SK-N-SH (cell line): ENCODE measurements at places on chromosomes 16 and 17. TPM values are rescaled to one million over a fixed set of nuclear protein-coding genes. Genes with fewer than 3 reads are reported as not detected.

GRCh38 chr16:11283820-11284248 lies 2.7 kb upstream of the PRM1 start:
- DNase-seq = no peak

The SYNGR3 gene
- 10.7 and 10.8 TPM in 2 replicates for polyA plus RNA-seq

DNA sequence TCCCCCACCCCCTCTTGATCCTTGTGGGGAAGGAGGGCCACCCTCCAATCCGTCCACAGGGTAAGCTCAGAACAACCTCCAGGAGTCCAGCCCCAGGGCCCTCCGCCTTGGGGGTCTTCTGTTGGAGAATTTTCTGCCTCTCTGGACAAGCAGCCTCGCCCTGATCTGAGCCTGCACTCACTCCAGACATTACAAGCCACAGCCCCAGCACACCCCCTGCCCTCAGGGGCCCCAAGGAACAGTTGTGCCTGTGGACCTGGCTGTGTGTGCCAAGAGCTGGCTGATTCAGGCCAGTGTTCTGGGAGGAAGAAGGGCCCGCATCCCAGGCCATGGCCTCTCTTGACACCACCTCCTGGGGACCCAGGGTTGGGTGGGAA lies 477 bp upstream of the ARHGAP27 start:
- peak; percentile 8 for DNase-seq

The TMEM98 gene
- polyA plus RNA-seq = 167 and 196 TPM in 2 replicates

The CPHXL2 gene
- not detected in 2 replicates for polyA plus RNA-seq

The POLG2 gene
- polyA plus RNA-seq = 18.0 and 20.1 TPM in 2 replicates

DNA sequence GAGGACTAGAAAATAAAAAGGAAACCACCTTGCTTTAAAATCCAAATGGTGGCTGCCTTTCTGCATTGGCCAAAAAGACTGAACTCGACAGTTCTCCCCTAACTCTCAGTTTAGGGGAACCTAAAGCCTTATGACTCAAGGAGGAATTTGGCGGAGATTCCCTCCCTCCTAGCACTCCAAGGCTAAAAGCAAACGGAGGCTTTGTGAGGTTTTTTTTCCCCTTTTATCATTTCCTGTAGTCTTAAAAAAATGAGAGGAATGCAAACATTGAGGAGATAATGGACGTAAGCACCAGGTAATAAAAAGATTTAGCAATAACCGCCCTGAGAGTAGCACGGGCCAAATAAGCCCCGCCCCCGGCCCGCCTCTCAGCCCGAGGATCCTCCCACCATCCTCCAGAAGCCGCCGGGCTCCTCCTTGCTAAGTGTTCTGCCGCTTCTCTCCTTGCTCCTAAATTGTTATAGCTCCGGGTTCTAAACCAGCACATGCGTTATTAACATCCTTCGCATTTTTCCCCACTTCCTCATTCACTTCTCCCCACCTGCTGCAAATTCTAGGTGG lies 5.8 kb upstream of the KIFC3 start:
- DNase-seq = peak; percentile 84

DNA sequence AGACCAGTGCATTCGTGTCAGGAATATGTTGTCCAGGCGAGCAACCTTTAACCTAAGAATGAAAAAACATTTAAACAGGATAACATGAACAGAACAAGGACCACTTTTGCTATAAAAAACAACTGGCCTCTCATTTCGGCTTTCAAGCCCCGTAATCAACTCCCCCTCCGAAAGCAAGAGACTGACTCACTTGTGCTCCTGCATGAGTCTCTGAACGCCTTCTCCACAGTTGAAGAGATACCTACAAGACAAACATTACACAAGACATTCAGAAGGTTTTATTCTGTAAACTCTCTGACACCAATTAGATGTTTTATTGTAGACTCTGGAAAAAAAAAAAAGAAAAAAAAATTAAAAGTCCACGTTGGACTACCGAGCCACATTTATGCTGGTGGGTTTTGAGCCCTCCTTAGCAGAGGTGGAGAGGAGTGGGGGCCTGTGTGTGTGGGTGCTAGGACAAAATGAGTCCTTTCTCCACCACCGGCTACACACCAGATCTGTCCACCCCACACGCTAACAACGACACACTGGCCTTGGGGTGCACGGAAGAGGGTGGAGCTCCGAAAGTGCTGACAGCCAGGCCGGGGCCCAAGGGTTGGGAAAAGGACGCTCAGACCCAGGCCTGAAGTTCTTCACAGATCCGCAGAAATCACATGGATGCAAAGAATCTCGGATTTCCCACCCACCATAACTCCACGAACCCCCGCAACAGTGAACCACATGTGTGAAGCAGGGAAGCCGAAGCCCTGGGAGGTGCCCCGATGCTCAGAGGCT lies 759 bp downstream of the ELAC2 start:
- no peak for DNase-seq

DNA sequence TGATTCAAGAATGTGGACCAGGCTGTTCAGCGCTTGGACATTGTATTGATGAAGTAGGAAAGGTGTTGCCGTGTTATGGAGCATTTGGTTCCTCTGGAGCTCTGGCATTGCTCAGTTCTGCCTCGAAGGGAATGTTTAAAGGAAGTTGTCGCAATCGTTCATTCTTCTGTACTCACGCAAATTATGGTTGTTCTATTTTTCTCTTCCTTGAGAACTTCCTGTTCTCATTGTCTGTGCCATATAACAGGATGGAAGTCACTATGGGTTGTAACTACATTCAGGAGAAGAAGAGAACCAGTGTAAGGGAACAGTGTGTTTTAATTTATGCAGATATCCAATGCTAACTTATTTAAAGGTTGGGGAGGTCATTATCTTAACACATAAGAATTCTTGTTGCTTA lies 13.0 kb downstream of the PCTP start:
- no peak for DNase-seq

- DNase-seq = peak; percentile 88
These were observed 88.8 kb downstream of the ZDHHC7 start for GRCh38 chr16:84922351-84923120.

The TNRC6C gene
- 1.6 and 2.2 TPM in 2 replicates for polyA plus RNA-seq

The IL17C gene
- polyA plus RNA-seq = 0.07 TPM in 1 of 2 replicates, not detected in the other

The SPATA22 gene
- polyA plus RNA-seq = not detected in 2 replicates

DNA sequence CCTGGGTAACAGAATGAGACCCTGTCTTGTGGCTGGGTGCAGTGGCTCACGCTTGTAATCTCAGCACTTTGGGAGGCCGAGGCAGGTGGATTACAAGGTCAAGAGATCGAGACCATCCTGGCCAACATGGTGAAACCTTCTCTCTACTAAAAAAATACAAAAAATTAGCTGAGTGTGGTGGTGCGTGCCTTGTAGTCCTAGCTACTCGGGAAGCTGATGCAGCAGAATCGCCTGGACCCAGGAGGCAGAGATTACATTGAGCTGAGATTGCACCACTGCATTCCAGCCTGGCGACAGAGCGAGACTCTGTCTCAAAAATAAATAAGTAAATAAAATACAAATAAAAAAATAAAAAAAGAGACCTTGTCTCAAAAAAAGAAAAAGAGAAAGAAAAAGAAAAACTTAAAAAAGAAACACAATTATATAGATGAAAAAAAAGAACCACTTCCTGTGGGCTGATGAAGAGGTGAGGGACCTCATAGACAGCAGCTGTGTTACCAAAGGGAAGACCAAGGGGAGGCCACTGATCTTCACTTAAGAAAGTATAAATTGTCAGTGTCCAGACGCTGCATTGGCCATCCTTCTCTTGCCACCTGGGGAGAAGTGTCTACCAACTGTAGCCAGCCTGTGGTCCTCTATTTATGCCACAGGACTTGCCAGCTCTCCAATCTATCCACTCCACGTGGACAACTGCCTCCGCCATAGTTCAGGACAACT lies 24.4 kb upstream of the SMG1 start:
- no peak for DNase-seq

- no peak for DNase-seq
These were observed 52.1 kb downstream of the METRNL start for GRCh38 chr17:83131401-83132011.

- no peak for DNase-seq
These were observed 64.2 kb upstream of the ATP2A3 start for GRCh38 chr17:4028436-4028835.

- DNase-seq = no peak
These were observed 5.6 kb upstream of the CARHSP1 start for GRCh38 chr16:8874388-8874787.

The CCL18 gene
- not detected in 2 replicates for polyA plus RNA-seq

The AIPL1 gene
- polyA plus RNA-seq = not detected in 2 replicates
